ENCODE measurements at places on chromosomes 2 and 18. TPM values are rescaled to one million over a fixed set of nuclear protein-coding genes. Genes with fewer than 3 reads are reported as not detected.

Gene CKAP2L
- 0.08 TPM for polyA plus RNA-seq

Gene STARD6
- polyA plus RNA-seq = not detected

Gene TSPYL6
- polyA plus RNA-seq = not detected

Gene SP5
- polyA plus RNA-seq = not detected

Gene NOL4
- not detected for polyA plus RNA-seq

Gene ITGB6
- polyA plus RNA-seq = not detected

Gene SCYGR4
- polyA plus RNA-seq = not detected

Gene TMEM163
- 5.2 TPM for polyA plus RNA-seq

Gene NT5DC4
- 0.24 TPM for polyA plus RNA-seq

Gene CASP10
- polyA plus RNA-seq = 19.8 TPM

Gene FIGLA
- polyA plus RNA-seq = 0.53 TPM

DNA sequence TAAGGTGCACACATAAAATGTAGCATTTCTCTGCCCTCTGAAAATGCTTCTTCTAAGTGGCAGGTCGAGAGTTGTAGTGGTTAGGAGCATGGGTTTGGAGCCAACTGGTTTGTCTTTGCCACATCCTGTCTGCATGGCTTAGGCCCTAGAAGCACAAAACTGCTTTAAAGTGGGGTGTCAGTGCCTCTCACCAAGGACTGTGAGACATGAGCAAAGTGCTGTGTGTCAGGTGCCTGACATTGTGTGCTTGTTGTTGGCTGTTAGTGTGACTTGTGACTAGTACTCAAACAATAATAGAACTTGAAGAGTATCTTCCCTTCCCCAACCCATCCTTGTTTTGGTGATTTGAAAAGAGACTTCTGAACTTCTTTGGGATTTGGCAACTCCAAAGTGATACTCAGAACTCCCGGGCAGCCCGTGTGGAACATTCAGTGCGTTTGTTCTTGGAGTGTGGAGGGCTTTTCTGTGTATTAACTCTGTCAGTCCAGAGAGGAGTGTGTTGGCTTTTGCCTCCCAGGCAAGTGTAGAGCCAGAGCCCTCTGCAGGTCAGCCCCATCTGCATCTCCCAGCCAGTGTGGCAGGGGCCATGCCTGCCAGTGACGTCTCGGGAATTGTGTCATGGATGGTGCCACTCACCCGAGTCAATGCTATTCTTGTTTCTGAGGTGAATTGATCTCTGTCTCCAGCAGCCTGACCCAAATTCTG, 5.0 kb downstream of the MGAT5 start:
- peak; percentile 65 for DNase-seq

- no peak for DNase-seq
Observed at GRCh38 chr2:121748202-121748601, 7.2 kb upstream of the TSN start.

DNA sequence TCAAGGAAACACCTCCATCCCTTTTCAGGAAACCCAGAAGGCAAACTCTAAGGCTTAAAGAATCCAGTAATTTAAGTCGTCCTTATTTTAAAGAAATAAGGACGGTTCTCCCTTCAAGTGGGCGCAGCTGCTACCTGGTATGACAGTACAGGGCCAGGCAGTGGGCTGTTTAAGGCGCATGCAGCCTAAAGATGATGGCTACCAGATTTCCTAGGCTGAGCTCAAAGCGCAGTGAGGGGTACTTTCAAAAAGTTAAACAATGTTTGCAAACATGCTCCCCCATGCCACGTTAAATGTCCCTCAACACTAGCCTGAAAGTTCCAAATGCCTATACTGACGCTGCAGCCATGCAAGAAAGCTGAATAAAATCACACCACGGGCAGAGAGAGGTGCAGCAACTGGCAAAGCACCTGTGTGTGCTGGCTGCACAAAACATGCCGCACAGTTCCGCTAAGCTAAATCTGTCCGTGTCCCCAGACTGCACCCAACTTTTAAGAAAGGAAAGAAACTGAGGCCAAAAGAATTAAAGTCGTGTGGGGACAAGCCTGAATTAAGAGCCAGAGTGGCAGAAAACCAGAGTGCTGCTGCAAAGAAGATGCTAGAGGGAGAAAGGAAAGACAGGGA, 583 bp downstream of the HIBCH start:
- DNase-seq = no peak

DNA sequence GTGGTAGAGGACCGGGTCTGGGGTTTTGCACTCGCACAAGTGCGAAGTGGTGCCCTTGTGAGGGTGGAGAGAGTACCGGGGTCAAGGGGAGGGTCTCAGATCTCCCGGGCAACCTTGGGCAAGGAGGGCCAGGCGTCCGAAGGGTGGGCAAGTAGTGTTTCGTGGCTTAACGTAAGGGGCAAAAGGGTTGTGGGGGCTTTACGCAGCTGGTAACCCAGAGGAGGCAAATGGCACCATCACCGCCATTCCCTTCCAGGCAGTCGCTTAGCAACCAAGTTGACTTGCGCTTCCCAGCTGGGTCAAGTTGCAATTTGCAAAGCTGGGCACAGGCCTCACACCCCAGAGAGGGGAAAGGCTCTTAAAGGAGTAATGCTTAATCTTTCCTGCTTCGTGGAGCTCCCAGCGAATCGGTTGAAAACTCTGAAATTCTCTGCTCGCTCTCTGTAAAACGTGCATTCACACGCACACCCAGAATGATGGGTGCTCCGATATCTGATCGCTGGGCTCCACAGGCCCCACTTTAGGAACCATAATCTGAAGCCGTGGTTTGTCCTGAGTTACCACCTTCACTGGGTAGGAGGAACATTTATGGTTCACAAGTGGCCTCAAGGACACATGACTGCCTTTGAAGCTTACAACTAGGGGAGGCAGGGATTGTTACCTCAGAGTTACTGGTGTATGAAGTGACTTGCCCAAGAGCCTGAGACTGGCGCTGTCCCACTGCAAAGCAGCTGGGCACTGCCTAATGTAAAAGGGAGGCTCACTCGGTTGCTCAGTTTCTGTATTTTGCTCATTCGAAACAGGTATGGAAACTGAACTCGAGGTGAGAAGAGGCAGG, 127.9 kb downstream of the UXS1 start:
- DNase-seq = no peak

DNA sequence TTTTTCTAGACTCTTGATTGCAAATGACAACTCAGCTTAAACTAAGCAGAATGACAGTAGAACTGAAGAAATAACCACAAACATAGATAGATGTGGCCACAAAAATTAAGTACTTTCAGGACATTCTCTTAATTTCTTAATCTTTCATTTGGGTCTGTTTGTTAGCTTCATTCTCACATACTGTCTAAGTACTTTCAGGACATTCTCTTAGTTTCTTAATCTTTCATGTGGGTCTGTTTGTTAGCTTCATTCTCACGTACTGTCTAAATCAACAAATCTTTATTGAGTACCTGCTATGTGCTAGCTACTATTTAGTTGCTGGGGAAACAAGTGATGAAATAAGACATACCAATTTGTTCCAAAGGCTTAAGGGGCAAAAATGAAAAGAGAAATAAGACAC, 35.1 kb downstream of the FAM117B start:
- no peak for DNase-seq

DNA sequence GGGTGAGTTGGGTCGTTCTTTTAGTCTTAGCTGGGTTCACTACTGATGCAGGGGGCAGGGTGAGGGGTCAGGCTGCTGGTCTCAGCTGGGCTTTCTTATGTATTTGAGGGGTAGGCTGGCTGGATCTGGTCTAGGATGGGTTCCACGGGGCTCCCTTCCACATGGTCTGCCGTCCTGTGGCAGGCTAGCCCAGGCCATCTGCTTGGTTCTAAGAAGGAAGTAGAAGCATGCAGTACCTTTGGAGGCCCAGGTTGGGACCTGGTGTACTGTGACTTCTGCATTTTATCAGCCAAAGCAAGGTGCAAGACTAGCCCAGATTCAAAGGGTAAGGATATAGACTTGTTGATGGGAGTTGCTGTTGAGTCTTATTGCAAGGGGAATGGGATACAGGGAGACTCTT, 35.5 kb upstream of the MGAT5 start:
- no peak for DNase-seq

- peak; percentile 7 for DNase-seq
Observed at GRCh38 chr18:61635901-61636528, 256.8 kb downstream of the RNF152 start.

DNA sequence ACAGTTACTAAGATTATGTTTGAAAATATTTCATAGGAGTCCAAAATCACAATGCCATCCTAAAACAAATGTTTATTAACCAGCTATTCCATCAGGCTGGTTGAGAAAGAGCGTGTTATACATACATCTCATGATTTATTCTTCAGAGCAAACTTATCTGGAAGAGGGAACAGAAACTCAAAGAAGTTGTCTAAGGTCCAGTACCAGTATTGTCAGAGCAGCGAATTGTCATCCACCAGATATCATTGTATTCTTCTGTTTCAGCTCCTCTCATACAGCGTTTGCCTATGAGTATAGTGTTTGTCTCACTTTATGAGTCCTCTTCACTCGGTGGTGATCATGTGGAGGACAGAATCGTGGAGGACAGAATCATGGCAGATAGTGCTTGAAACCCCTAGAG, 238.2 kb downstream of the OSR1 start:
- DNase-seq = no peak

DNA sequence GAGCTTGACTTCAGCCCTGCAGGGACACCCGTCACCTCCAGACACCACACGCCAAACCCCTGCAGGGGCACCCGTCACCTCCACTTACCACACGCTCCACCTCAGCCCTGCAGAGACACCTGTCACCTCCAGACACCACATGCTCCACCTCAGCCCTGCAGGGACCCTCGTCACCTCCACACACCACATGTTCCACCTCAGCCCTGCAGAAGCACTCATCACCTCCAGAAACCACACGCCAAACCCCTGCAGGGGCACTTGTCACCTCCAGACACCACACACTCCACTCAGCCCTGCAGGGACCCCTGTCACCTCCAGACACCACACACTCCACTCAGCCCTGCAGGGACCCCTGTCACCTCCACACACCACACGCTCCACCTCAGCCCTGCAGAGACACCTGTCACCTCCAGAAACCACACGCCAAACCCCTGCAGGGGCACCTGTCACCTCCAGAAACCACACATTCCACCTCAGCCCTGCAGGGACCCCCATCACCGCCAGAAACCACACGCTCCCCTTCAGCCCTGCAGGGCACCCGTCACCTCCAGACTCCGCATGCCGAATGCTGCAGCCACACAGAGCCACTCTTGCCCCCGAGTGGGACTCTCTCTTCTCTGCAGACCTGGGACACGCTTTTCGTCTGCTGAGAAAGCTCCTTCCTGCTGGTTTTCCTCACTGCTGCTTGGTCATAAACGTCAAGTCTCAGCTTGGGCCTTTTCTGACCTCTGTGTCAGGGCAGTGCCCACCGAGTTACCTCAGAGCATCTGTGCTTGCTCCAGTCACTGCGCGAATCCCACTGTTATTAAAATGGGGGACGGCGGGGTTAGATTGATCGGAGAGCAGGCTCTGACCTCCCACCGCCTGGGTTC, 77.5 kb upstream of the SALL3 start:
- no peak for DNase-seq

- no peak for DNase-seq
Observed at GRCh38 chr18:54228364-54228763, 3.9 kb upstream of the MBD2 start.

GRCh38 chr18:22847392-22847791, 85.7 kb upstream of the RBBP8 start:
- no peak for DNase-seq

DNA sequence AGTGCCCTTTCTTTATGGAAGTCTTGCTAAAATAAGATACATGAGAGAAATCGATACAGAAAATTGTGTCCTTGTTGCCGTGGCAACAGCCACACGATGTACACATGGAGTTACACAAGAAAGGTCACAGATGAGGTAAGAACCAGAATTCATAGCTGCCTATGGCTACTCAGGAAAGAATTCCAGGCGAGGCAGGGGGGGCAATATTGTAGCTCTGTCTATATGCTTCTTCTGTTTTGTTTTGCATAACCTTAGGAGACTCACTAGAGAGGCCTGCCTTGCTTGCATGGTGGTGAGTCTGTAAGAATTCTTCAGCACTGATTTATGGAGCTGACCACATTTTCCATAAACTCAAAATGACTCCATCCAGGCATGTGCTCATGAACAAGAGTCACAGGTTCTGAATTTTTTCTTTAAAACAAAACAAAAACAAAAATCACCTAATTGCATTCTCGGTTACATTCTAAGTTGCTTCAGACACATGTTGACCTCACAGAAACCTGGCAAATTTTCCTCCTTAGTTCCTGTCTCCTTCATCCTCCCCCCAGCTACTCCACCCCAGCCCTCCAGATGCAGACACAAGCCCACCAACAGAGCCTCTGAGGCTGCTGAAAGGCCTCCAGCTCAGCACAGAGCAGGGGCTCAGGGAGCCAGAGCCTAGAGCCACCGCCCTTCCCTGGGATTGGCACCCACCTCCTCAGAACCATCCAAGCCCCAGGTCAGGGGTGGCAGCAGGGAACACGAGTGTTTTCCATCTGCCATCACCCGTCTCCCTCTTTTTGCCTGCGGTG, 183.5 kb downstream of the ANTXR1 start:
- no peak for DNase-seq

GRCh38 chr2:202512176-202512575, 122.6 kb upstream of the FAM117B start:
- no peak for DNase-seq

DNA sequence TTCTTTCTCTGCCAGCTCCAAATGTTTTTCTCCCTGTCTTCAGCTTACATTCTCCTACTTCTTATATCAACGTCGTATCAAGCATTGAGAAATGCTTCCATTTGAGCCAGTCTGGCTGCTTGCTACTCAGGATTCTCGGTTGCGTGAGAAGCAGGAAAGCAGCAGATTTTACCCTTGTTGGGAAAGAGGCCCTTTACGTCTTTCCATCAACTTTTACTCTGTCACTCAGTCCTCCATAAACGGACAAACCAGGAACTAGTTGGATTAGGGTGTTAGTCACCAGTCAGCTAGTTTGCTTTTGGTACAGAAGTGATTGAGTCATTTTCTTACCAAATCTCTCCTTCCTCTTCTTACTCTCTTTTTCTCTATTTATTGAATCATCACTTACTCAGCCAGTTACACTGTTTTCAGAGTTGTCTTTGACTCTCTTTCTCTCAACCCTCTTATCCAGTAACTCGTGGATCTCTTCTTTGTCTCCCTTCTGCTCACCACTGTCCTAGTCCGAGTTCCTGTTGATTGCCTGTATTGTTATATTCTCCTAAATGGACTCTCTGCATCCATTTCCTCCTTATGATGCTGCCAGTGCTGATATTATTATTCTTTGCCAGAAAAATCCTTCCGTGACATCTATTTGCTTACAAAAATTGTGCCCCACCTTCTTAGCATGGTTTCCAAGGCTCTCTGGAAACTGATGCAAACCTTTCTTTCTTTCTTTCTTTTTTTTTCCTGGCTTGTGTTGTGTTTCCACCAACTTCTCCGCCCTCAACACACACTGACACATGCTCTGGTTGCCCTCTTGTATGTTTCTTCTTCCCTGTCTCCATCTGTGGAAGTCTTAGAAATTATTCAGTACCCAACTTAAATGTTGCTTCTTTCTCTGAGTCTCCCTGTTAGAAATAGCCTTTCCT, 61.5 kb downstream of the VRK2 start:
- DNase-seq = no peak

- DNase-seq = no peak
Observed at GRCh38 chr2:217890445-217890844, 112.3 kb downstream of the TNS1 start.

- no peak for DNase-seq
Observed at GRCh38 chr18:79259218-79259617, 136.5 kb upstream of the NFATC1 start.

Data from immature natural killer cell (primary cell).